ENCODE measurements at places on chromosomes 12 and 14. TPM values are rescaled to one million over a fixed set of nuclear protein-coding genes. Genes with fewer than 3 reads are reported as not detected.

GRCh38 chr12:113478351-113479011, 6.8 kb upstream of the LHX5 start:
- H3K36me3 ChIP-seq: no peaks in the 10 kb centered on the region
- no peak overlapping the region for H3K4me3 ChIP-seq
- DNase-seq: no peak
- peaks cover 100% of the 10 kb centered on the region for H3K27me3 ChIP-seq
- no peak overlapping the region for H3K27ac ChIP-seq
- H3K4me1 ChIP-seq: peaks cover 7% of the 10 kb centered on the region

GRCh38 chr12:55850893-55851292, 8.2 kb upstream of the MMP19 start:
- peak; percentile 23 for DNase-seq
- no peak overlapping the region for H3K4me3 ChIP-seq
- no peaks in the 10 kb centered on the region for H3K36me3 ChIP-seq
- no peaks in the 10 kb centered on the region for H3K4me1 ChIP-seq

GRCh38 chr12:49129332-49130150, 1.7 kb downstream of the TUBA1B start:
- H3K36me3 ChIP-seq: peaks cover 26% of the 10 kb centered on the region
- H3K4me3 ChIP-seq: peak overlapping the region; percentile 95
- peak overlapping the region; percentile 96 for H3K27ac ChIP-seq
- peaks cover 25% of the 10 kb centered on the region for H3K4me1 ChIP-seq
- DNase-seq: no peak

Gene GLIPR1L2
- 0.63 TPM for total RNA-seq

Gene SALL2
- total RNA-seq: 74.6 TPM

Gene SIX6
- total RNA-seq: not detected

Gene TMEM179
- 3.6 TPM for total RNA-seq

- no peaks in the 10 kb centered on the region for H3K4me1 ChIP-seq
- DNase-seq: no peak
- no peak overlapping the region for H3K4me3 ChIP-seq
- H3K27ac ChIP-seq: no peak overlapping the region
- no peaks in the 10 kb centered on the region for H3K36me3 ChIP-seq
These were observed 33.9 kb downstream of the TMEM19 start for GRCh38 chr12:71719647-71720370.

DNA sequence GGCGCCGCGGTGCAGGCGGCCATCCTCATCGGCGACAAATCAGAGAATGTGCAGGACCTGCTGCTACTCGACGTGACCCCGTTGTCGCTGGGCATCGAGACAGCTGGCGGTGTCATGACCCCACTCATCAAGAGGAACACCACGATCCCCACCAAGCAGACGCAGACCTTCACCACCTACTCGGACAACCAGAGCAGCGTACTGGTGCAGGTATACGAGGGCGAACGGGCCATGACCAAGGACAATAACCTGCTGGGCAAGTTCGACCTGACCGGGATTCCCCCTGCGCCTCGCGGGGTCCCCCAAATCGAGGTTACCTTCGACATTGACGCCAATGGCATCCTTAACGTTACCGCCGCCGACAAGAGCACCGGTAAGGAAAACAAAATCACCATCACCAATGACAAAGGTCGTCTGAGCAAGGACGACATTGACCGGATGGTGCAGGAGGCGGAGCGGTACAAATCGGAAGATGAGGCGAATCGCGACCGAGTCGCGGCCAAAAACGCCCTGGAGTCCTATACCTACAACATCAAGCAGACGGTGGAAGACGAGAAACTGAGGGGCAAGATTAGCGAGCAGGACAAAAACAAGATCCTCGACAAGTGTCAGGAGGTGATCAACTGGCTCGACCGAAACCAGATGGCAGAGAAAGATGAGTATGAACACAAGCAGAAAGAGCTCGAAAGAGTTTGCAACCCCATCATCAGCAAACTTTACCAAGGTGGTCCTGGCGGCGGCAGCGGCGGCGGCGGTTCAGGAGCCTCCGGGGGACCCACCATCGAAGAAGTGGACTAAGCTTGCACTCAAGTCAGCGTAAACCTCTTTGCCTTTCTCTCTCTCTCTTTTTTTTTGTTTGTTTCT, 1.7 kb downstream of the HSPA2 start:
- no peak overlapping the region for H3K4me3 ChIP-seq
- H3K4me1 ChIP-seq: no peaks in the 10 kb centered on the region
- DNase-seq: no peak
- peaks cover 9% of the 10 kb centered on the region for H3K27me3 ChIP-seq

- H3K27ac ChIP-seq: no peak overlapping the region
- H3K4me1 ChIP-seq: peaks cover 10% of the 10 kb centered on the region
- no peak for DNase-seq
- H3K4me3 ChIP-seq: no peak overlapping the region
- H3K27me3 ChIP-seq: no peaks in the 10 kb centered on the region
These were observed 31.3 kb downstream of the DMAC2L start for GRCh38 chr14:50343434-50343833.

- DNase-seq: no peak
- H3K27me3 ChIP-seq: no peaks in the 10 kb centered on the region
- H3K27ac ChIP-seq: no peak overlapping the region
- no peaks in the 10 kb centered on the region for H3K4me1 ChIP-seq
- H3K4me3 ChIP-seq: no peak overlapping the region
- no peaks in the 10 kb centered on the region for H3K36me3 ChIP-seq
These were observed 198.1 kb upstream of the DIO3 start for GRCh38 chr14:101363261-101363555.

Gene MYF5
- not detected for total RNA-seq
